Jurkat, Clone E6-1 (cell line): ENCODE measurements at places on chromosomes 5 and 9.

GRCh38 chr5:121033334-121033733 lies 569.2 kb downstream of the PRR16 start:
- no peak for DNase-seq

- DNase-seq: no peak
Measured at GRCh38 chr5:146660376-146660960, 144.5 kb upstream of the GPR151 start.

GRCh38 chr5:872301-872700 lies 20.3 kb downstream of the BRD9 start:
- DNase-seq: no peak

DNA sequence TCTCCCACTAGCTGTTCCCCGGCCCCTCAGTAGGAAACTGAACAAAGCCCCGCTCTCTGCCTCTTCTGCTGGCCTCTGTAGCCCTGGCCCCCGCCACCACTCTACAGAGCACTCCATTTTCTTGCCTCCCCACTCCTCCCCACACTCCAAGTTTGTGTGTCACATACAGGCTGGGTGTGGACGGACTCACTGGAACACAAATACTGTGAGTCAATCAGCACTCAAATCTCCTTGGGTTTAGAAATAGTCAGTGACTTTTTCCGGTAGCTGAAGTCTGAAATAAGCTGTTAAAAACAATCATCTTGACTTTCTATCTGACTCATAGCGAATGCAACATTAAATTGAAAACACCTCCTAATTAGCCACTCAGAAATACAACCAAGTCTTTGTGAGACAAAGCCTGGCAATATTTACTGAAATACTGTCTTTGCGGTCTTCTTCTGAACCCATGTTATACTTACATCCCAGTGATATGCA lies 122.5 kb downstream of the LHFPL2 start:
- no peak for DNase-seq

DNA sequence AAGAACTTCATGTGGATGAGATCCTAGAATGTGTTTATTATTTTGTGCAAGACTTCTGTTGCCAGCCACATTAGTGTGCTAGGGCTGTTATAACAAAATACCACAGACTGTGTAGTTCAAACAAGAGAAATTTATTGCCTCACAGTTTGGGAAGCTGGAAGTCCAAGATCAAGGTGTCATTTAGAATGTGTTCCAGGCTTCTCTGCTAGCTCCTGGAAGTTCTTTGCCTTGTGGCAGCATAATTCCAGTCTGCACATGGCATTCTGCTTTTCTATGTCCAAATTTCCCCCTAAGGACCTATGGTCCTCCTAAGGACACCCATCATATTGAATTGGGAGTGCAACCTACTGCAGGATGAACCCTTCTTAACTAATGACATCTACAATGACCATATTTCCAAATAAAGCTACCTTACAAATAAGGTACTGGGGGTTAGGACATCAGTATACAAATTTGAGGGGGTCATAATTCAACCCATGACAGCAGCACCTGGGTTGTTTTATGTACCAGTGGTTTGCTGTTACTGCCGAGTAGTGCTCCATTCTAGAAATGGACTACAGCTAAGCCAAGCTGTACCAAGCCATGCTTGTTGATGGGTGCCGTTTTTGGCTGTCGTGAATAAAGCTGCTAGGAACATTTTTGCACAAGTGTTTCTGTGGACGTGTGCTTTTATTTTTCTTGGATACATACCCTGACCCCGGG lies 52.7 kb downstream of the DAPK1 start:
- DNase-seq: no peak

- DNase-seq: no peak
Measured at GRCh38 chr5:132001647-132002561, 9.6 kb downstream of the ACSL6 start.

GRCh38 chr5:172453206-172453985 lies 929 bp downstream of the SH3PXD2B start:
- no peak for DNase-seq

- DNase-seq: no peak
Measured at GRCh38 chr5:142821733-142822487, 51.7 kb downstream of the ARHGAP26 start.

DNA sequence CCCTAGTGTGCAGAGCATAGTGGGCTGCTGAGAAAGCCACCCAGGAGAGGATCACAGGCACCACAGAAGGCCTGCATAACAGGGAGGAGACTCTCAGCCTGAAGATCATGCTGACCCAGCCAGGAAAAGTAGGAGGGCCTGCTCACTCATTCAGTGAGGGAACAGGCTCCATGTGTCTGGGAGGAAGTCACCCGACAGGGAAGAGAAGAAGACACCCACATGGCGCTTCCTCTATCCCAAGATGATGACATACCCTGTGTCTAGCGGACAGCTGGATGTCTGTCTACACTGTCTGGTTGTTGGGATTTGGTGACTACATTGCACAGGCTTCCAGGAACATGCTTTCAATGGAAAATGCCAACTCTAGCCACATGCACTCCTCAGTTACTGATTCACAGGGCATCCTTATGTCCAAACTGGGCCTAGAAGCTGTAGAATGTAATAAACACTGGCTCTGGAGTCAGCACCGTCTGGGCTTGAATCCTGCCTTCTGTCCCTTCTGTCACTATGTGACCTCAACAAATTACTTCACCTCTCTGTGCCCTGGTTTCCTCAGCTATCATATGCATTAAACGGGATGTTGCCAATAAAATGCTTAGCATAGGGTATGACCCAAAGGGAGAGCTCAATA lies 47.6 kb downstream of the KLHL3 start:
- no peak for DNase-seq

DNA sequence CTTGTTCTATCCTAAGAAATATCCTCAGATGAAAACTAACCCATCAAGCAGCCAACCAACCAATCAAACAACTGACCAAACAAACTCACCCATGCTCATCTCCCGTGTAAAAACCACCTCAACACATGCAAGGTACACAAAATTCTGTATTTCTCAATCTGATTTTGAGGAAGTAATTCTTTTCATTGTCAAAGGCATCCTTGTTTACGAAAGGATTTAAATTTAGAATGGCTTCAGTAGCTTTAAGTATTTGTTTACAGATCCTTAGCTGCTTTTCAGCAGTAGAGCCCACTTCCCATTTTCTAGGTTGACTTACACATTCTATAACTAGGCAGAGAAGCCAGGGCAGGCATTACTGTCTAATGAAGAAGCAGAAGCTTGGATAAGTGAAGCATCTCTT lies 78.6 kb downstream of the NTRK2 start:
- no peak for DNase-seq

DNA sequence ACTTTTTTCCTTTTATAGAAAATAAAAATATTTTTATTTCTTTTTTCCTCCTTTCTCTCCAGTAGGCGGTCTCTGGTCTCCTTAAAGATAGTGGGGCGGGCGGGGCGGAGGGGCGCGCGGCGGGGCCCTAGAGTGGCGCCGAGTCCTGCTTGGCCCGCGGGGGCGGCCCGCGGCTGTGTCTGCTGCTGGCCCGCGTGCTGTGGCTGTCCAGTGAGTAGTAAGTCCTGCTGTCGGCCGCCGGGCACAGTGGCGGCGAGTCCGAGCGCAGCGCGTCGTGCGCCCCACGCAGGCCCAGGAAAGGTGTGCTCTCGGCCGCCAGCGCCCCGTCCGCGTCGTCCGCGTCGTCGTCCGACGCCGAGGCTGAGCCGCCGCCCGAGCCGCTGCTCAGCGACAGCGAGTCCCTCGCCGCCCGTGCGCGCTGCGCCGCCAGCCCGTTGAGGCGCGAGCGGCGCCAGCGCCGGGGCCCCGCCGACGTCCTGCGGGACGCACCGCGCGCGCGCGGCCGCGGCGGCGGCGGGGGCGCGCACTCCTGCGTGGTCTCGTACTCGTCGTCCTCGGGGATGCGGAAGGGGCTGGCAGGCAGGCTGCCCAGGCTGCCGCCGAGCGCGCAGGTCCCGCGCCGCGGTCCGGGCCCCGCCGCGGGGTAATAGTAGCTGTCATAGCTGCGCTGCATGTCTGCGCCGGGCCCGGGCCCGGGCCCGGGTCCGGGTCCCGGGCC lies 52.3 kb downstream of the PSD2 start:
- DNase-seq: peak; percentile 41

DNA sequence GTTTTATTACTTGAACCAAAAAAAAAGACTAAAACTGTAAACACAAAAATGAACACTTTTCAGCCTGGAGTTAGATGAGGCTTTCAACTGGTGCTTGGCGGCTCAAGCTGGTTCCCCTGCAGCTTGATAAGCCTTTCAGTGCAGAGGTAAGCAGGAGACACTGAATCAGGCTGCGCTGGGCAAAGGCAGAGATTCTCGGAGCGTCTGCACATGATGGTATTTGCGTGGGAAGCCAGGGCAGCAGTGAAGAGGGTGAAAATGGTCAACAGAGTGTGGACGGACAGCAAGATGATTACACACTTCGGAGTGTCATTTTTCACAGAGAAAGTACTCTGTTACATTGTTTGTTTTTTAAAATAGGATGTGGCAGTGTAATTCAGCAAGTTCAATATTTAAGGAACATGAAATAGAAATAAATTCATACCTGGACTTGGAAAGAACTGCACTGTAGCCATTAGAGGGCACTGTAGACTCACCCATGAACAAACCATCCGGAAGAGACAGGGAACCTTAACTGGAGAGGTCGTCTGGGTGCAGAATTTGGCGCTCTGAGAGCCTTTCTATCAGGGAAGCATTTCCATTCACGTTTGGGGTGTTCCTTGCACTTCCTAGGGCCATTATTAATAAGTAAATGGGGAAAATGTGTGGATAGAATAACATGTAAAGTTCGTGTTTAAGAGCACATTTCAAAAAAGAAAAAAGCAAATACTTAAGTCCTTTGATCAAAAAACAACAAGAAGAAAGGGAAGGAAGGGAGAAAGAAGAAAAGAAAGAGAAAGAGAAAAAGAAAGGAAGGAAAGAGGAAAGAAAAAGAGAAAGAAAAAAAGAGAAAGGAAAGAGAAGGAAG lies 69.8 kb downstream of the ICE1 start:
- DNase-seq: peak; percentile 60

DNA sequence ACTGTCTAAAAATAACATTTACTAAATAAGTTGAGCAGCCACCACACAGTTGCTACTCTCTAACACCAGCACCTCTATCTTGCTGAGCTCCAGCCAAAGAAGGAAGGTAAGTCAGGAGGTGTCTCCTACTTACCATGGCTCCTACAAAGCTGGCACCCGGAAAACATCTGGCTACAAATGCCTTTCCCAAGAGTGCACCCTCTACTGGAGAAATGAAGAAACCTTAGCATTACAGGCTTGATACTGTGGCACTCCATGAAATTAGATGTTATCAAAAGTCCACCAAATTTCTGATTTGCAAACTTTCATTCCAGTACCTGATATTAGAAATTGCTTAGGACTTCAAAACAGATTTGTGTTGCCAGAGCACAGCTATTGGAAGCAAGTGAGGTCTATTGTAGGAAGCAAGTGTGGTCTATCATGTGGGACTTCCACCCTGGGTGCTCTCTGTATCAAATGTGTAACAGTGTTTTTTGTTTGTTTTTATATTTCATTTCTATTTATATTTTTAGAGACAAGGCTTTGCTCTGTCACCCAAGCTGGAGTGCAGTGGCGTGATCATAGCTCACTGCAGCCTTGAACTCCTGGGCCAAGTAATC lies 25.7 kb upstream of the RFK start:
- DNase-seq: no peak

- no peak for DNase-seq
Measured at GRCh38 chr5:69292306-69292705, 40.3 kb downstream of the CCDC125 start.
